M059J (cell line): ENCODE measurements at places on chromosomes 16 and 17.
A peak's percentile ranks its signal among the peaks of the same experiment; 100 is the strongest.

GRCh38 chr16:14549789-14550153 is 80.3 kb downstream of the PARN start:
- DNase-seq, result no peak

DNA sequence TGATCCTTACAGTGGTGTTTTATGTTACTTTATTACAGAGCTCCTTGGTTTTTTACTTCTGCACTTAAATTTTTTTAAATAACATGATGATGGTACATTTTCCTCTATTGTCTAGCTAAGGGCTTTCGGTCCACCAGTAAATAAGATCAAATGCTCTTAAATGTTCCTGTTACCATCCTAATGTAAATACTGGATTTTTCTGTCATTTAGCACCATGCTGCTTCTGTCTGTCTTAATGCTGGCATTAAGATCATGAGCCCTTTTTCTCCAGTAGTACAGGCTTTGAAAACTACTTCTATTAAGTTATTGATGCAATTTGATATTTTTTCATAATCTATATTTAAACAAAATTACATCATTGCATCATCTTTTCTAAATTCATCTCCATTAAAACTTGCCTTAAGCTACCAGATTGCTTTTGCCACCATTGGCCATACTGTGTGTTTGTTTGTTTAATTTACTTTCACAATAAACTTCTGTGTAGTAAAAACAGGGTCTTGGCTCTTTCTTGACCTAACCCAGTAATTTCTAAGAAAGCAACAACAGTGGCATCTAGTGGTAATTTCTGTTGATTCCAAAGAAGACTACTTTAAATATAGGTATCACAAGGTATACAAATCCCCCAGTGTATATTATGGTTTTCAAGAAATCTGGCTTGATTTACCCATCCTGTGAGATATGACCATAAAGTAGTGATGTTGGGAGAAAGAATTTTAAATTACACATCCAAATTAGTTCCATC is 9.0 kb upstream of the PHAF1 start:
- no peak for DNase-seq

- no peak for DNase-seq
Observed at GRCh38 chr17:77146882-77147281, 6.1 kb downstream of the SEC14L1 start.

DNA sequence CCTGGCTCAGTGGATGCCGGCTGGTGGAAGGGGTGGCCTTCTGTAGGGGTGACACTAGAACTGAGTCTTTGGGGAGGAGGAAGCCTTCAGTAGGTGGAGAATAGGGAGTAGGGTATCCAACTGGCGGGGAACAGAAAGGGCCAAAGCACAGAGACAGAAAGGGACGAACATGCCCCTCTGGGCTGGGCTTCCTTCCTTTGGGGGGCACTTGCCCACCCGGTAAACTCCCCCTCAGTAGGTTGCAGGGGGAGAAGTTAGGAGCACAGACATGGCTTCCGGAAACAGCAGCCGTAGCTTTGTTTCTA is 774 bp downstream of the ENGASE start:
- DNase-seq, result no peak

GRCh38 chr16:53693320-53693719 is 10.3 kb downstream of the RPGRIP1L start:
- no peak for DNase-seq

GRCh38 chr16:4879049-4879448 is 31.8 kb downstream of the UBN1 start:
- peak; percentile 48 for DNase-seq

- DNase-seq, result no peak
Observed at GRCh38 chr16:7031031-7031430, 301.6 kb upstream of the RBFOX1 start.
